NCI-H345 (cell line): ENCODE measurements at places on chromosomes 7 and 10.

DNA sequence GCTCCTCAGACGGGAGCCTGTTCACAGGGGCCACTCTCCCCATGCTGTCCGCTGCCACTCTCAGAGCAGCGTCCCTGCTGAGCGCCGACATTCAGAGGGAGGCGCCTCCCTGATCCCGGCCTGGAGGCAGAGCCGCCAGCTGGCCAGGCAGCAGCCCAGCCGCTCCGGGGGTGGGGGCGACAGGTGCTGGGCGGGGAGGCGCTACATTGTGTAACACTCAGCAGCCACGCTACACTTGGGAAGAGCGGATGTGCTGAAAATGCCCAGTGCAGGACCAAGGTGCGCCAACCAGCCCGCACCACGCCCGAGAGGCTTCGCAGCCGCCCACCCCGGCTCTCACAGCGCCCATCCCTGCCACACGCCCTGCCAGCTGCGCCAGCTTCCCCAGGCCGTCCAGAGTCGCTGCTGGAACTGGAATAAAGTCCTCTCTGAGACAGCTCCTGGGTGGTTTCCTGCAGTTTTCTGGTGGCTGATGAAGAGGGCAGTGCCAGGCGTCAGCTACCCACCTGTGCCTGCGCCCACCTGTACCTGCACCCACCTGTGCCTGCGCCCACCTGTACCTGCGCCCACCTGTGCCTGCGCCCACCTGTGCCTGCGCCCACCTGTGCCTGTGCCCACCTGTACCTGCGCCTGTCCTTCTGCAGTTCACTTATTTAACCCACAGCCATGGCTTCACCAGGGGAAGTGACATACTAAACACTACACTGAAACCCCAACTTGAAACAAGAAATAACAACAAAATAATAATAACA is 25.7 kb downstream of the STK32C start:
- DNase-seq = peak; percentile 85

DNA sequence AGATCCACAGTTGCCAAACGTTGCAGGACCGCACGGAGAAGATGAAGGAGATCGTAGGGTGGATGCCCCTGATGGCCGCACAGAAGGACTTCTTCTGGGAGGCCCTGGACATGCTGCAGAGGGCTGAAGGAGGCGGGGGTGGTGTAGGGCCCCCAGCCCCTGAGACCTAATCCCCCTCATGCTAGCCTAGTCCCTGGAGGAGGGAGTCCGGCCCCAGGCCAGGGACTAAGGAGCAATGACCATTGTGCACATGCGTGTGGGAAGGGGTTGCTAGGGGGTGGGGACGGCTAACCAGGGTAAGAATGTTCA is 1.5 kb upstream of the PCOLCE start:
- DNase-seq = no peak

GRCh38 chr10:128498746-128499145 is 372.5 kb upstream of the MKI67 start:
- no peak for DNase-seq

DNA sequence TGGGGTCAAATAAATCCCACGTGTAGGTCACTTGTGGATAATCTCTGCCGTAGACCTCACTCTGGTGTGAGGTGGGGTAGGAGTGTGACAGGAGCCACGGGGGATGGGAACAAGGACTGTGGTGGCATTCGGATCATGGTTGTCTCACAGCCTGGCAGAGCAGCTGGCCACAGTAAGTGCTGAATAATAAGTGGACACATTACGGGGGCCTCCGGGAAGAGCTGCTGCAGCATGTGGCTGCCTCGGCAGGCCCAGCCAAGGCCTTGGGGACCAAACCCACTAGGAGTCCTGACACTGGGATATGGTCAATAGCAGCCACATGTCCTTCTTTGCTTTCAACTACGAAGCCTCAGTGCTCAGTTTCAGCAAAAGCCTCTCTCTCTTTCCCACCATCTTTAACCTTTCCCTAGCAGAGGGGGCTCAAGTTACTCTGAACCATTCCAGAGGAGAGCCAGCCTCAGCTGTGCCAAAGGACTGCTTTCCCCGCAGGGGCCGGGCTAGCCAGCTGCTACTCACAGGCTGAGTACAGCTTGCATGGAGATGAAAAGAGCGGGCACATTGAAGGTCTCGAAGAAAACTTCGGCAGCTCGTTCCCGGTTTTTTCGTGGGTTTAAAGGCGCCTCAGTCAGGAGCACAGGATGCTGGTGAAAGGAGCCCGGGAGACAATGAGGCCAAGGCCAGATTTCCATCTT is 17.3 kb downstream of the ACTR1A start:
- DNase-seq = no peak

DNA sequence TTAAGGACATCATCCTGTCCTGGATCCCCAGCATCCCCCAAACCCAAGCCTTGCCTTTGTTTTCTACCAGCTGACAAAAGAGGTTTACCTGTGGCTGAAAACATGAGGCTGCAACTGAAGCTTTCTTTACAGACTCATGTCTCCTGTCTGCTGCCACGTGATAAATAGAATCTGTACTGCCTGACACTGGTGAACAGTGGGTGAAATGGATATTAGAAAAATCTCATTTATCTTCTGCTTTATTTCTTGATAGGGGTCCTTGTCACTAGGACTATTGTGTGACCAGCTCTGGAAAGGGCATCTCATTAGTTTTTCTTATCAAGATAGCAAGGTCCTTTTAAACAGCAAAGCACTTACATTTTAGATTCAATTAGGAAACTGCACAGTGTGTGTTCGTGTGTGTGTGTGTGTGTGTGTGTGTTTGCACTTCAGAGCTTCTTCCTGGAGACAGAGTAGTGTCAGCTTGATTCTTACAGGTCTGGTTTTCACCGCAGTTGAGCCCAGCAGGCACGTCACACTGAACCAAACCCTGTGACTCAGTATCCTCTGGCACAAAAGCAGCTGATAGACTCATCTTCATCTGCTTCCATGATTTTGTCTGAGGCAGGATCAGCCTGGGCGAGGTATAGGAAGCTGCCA is 373.5 kb upstream of the CELF2 start:
- peak; percentile 28 for DNase-seq

DNA sequence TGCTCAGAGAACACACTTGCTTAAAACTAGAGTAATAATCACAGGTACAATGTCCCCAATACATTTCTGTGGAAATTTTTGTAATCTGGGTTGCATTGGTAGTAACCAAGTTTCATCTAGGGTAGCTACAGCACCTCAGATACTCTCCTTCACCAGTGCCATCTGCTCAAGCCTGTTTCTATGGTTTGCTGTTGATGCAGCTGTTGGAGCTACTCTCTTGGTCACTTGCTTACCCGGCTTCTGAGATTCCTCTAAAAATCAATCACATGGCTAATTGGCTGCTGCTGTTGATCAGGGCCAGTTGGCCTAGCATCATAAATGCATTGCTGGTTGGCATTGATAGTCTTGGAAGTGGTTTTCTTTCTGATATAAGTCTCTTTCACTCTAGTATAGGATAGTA is 220.8 kb downstream of the BICC1 start:
- no peak for DNase-seq

GRCh38 chr10:30869566-30869965 is 162.1 kb downstream of the ZNF438 start:
- DNase-seq = no peak

DNA sequence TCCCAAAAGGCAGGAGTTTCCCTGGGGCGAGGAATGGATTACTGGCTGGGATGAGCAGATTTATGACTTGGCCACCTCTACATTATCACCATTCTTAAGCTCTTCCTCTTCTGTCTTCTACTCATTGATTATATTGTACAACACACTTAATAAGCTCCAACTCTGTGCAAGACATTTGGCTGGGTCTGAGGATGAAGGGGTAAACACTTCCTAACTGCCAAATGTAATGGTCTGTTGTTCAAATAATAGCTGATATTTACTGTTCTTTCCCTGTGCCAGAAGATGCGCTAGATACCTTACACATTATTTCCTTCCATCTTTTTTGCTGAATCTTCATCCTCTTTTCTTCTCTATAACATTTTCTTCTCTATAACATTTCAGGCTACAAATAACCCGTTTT is 11.6 kb downstream of the OR6V1 start:
- DNase-seq = no peak

DNA sequence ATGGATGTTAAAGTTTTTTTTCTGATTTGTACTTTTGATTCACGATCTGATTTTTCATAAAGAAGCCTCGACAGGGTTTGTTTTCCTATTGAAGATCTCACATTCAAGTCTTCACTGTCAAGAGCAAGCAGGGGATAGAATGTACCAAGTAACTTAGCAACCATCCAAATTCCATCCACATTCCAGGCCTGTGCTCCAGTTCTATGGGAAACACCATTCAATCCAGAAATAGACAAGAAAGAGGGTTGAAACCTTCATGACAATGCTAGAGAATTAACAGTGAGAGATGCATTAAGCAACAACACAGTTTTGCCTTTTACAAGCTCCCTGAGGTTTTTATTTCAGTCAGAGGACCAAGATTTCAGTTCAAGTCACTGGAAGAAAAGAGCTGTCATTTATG is 300.2 kb downstream of the NEBL start:
- no peak for DNase-seq

- DNase-seq = peak; percentile 50
Measured at GRCh38 chr7:2399848-2400587, 3.4 kb upstream of the CHST12 start.

DNA sequence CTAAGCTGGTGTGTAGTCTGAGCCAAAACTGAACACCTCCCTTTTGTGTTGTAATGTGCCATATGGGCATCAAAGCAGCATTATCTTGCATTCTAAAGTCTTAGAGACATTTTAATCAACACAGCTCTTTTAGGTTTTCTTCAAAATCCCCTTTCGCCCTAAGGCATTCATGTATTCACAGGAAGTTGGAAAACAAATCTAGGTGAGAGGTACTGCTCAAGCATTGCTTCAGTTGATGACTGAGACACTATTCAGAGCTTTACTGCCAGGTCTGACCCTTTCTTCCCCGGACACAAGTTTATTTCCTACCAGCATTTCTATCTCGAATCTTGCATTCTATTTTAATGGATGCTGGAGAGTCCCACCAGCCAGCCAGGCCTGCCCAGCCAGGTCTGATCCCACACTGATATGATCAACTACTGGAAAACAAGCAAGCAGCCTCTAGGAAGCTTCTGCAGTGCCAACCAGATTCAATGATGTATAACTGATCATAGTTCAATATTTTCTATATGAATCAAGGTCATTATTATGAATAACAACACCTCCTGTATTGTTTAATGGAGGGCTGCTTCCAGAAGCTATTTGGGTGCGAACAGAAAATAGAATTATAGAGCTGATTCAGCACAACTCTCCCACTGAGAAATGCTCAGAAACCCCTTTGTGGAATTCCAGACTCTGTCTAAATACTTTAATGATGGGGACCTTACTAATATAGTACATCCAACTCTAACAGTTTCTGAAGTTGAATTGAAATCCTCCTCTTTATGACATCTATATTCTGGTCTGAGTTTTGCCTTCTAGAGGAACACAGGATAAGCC is 4.0 kb upstream of the BRAF start:
- no peak for DNase-seq

GRCh38 chr7:16967300-16967811 is 85.6 kb upstream of the AGR3 start:
- no peak for DNase-seq

DNA sequence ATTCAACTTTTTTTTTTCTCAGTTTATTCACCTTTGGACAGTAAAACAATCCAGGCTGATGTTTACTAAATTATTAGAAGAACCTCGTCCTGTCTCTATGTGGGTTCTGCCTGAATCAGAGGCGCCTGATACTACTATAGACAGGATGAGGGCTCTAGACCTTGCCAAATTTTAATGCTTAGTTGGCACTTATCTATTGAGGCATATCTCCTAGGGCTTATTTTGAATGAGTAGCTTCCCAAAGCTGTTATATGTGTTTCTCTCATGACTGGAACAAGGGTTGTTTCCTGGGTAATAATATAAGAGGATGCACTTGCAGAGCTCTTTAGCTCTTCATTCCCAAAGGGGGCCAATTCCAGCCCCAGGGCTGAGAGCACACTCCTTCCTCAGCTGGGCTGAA is 23.6 kb downstream of the HECW1 start:
- DNase-seq = no peak

DNA sequence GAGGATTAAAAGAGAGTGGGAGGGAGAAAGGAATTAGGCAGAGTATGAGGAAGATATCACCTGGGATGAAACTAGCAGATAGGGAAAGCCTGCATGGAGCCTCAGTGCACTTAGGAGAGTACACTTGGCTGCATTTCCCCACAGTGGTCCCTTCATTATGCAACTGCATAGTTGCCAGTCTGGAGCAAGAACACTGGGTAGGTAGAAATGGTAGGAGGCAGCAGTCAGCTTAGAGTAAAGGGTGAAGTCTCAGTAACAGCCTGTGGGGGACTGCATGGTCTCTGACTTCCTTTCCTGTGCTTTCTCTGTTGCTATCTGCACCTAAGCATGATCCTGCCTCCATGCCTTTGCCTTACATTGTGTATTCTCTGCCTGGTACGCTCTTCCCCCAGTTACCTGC is 14.0 kb upstream of the PCGF5 start:
- peak; percentile 7 for DNase-seq

- no peak for DNase-seq
Measured at GRCh38 chr10:58691528-58691927, 178.9 kb downstream of the BICC1 start.
